Activated CD4-positive, alpha-beta T cell treated with anti-CD3 and anti-CD28 coated beads, Interleukin-2, amount 50 U/mL, for 4 hours (primary cell): ENCODE measurements at places on chromosomes 2 and 18.

GRCh38 chr2:75801234-75801982 lies 90.7 kb upstream of the GCFC2 start:
- DNase-seq: no peak

DNA sequence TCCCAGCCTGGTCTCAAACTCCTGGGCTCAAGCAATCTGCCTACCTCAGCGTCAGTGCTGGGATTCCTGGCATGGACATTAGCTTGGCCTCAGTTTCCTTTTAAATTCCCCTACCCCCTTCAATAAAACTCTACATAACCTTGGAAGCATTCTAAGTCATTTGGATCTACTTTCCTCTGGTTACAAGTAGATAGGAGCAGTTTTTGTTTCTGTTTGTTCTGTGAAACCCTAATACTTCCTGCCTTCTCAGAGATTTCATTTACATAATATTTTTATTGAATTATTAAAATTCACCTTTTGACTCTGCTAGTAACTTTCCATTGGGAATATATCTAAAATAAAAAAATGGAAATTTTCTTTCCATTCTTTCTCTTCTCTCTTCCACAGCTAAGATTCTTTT lies 25.9 kb downstream of the GIGYF2 start:
- DNase-seq: no peak

- DNase-seq: no peak
Measured at GRCh38 chr2:71932780-71933466, 214.7 kb downstream of the CYP26B1 start.

- DNase-seq: no peak
Measured at GRCh38 chr18:45571195-45571594, 44.1 kb upstream of the SLC14A2 start.

- no peak for DNase-seq
Measured at GRCh38 chr2:191180713-191181112, 29.9 kb upstream of the STAT4 start.

DNA sequence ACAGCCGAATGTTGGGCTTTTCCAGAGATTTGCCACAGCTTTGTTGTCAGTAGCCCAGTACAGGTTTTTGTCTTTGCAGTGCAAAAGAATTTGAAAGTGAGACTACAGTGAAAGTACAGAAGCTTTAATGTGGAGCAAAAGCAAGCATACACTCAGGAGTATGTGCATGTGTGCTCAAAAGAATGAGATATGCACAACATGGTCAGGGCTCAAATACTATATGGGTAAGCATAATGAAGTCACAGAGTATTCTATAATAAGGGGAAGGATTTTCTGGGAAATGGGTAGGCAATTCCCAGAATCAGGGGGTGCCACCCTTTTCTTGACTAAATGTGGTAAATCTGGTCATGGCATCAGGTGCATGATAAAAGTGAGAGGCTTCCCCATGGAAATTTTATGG lies 72.1 kb upstream of the SULT1C3 start:
- no peak for DNase-seq

DNA sequence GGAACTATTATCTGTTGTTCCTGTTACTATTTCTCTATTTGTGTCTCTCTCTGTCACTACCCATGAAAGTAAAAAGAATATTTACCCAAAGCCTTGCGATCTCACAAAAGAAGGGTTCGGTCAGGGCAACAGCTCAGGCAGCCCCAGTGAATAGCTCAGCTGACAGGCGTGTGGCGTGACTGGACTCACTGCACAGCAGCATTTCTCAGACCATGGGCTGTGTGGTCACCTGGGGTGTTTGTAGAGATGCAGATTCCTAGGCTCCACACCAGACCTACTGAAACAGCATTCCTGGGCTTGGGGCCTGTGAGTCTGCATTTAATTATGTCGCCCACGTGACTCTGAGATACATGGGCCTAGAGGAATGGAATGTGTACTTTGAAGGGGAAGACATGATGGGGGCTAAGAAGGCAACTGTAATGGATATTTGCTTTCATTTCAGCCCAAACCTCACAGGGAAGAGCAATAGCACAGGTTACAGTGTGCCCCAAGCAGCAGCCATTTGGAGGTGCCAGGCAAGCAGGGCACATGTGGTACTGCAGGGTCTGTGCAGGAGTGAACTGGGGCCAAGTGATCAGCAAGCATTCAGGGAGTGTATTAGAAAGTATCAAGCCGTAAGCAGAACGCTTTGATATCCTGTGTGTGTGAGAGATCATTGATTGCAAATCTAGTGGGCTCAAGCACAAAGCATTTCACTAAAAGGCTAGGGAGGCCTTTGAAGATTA lies 90.4 kb upstream of the RBMS1 start:
- no peak for DNase-seq

GRCh38 chr2:186629250-186629996 lies 39.6 kb downstream of the ITGAV start:
- DNase-seq: no peak

DNA sequence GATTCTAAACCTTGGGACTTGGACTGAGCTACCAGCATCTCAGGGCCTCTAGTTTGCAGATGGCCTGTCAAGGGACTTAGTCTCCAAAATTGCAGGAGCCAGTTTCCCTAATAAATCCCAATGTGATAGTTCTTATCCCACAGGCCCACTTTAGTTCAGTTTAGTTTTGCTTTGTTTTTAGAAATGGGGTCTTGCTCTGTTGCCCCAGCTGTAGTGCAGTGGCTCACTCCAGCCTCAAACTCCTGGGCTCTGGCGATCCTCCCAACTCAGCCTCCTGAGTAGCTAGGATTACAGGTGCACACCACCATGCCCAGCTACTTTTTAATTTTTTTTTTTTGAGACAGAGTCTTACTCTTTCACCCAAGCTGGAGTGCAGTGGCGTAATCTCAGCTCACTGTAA lies 2.6 kb upstream of the SF3B1 start:
- no peak for DNase-seq

GRCh38 chr2:162746310-162746709 lies 92.3 kb downstream of the KCNH7 start:
- no peak for DNase-seq

DNA sequence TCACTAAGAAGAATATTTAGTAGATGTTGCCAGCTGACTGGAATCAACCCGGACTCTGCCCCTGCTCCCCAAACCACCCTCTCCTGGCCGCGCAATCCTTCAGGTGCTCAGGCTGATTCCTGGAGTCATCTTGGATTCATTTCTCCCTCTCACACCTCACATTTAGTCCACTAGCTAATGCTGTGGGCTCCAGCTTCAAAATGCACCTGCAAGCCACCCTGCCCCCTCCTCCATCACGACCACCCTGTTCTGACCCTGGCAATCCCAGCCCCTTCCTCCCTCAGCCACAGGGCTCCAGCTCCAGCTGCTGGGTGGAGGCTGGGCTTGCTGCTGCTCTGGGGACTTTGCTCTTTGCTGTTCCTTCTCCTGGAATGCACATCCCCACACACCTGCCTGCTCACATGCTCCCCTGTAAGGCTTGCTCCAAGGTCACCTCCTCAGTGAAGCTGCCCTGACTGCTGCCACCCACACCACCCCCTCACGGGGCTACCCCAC lies 61.3 kb upstream of the SH3RF3 start:
- no peak for DNase-seq

GRCh38 chr2:34705551-34706247 lies 1106.6 kb upstream of the FAM98A start:
- no peak for DNase-seq

DNA sequence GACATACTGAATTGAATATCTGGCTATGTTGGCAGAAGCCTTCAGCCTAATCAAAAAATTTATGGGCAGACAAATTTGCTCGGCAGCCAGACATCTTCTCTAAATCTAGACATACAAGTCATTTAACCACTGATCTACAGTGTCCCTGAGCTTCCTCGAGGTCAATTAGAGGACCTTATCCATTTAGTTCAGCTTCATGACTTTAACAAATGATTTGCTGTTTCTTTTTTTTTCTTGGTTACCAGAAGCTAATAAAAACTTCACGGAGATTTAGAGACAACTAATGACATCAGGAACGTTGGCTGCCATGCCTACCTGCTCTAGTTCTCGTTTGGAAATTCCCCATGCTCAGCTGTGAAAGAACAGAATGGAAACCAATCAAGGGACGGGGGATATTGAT lies 223.8 kb downstream of the BCL2 start:
- no peak for DNase-seq
